ENCODE measurements at places on chromosomes 16 and 17.
A peak's percentile ranks its signal among the peaks of the same experiment; 100 is the strongest.

DNA sequence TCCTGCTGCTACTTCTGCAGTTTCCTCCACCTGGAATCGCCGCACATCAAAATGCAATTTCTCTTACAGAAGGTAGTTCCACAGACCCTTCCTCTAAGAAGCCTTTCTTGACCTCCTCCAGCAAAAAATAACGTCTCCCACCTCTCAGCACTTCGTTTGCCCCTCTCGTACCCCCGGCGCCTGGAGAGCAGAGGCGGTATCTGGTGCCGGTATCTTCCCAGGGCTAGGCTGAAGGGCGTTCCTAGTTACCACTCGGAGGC, 482 bp downstream of the DCTPP1 start:
- no peak for DNase-seq

- DNase-seq: no peak
Measured at GRCh38 chr16:7316281-7316888, 16.3 kb upstream of the RBFOX1 start.

- DNase-seq: peak; percentile 31
Measured at GRCh38 chr16:75789237-75789636, 62.9 kb upstream of the CPHXL start.

DNA sequence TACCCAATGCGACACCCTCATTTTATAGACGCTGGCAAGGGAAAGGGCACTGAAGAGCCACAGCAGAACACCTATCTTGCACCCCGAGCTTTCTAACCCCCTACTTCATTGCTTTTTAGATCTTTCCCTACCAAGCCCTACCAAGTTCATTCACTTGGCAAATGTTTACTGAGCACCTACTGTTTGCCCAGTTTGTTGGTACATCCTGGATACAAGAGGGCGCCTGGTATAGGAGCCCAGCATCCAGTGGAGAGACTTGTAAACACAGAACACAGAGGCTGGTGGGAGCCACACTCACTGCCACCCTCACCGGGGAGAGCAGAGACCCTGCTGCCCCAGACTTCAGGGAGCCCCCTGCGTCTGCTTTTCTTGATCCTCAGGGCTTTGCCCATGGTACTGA, 112.6 kb downstream of the GNAO1 start:
- DNase-seq: no peak

DNA sequence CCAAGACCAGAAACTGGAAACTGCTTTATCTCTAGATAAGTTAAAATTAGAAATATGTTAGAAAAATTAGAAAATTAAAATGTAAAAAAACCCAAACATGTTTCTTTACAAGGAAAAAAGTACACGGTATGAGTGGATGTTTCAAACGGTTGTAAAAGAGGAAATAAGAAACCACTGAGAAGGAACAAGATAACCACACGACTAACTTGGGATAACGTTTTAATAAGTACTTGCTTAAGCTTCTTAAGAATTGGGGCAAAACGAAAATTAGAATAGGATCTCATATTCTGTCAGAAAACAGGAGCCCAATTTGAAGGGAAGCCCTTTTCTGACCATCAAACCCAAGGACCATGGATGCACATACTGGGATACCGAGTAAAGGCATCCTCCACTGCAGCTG, 31.0 kb downstream of the MBTPS1 start:
- no peak for DNase-seq

DNA sequence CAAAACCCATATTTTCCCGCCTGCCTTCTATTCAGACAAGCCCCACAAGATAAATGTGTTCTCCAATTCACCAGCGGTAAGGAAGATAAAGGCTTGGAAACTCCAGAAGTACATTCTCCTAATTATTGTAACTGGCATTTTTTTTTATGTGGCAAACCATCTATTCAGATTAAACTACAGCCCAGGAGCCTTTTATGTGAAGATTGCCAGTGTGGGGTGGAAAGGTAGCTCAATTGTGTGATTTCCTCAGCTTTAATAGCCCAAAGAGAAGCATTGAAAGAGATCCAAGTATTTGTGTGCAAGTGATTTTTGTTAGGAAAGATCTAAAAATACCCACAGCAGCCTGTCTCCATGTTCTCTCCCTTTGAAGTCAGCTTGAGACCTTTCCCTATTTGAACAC, 451.4 kb upstream of the CCL2 start:
- DNase-seq: no peak

DNA sequence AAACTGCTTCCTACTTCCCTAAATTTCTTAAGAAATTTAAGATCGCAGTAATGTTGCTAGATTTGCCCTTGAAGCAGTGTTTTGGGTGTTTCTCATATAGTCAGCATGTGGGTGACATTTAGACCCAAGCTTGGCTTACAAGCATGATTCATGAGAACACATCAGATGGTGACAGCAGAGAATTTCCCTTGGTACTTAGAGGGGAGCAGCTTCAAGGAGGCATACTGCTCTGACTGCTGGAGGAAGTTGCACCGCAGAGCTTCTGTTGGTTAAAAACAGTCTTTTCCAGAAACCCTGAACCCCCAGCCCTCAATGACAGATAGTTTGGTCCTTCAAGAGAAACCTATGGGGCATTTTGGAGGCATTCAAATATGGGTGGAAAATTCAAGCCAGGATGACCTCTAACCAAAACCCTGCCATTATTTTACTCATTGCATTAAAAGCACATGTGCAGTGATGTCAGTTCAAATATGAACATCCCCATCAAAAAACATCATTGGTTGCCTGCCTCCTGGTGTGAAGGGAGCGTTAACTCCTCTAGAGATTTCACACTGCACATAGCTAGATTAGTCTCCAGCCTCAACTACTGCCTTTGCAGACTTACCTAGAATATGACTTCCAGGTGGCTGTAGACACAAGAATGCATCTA, 201.5 kb upstream of the CACNG5 start:
- DNase-seq: no peak

GRCh38 chr17:73211745-73212144, 18.9 kb downstream of the COG1 start:
- no peak for DNase-seq

DNA sequence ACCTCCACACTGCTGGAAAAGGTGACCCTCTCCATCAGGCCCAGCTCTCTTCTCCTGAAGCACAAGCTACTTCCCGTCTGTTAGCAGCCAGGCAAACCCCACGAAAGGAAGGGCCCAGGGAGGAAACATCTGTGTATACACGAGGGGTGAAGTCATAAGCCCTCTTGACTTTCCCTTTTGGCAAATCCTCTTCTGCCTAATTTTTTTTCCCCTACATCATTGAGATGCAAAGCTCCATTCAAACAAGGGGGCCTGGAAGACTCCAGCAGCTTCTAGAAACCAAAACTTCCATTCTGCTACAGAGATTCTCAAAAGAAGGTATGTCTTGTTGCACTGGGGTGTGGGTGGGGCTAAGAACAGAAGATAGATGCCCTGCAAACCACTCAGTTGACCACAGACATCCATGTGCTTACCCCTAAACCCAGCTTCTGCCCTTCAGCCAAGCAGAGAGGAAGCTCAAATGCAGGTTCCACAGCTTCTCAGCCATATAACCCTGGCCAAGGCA, 145.6 kb upstream of the RCVRN start:
- DNase-seq: no peak

GRCh38 chr17:15262291-15263205, 2.6 kb downstream of the PMP22 start:
- no peak for DNase-seq

DNA sequence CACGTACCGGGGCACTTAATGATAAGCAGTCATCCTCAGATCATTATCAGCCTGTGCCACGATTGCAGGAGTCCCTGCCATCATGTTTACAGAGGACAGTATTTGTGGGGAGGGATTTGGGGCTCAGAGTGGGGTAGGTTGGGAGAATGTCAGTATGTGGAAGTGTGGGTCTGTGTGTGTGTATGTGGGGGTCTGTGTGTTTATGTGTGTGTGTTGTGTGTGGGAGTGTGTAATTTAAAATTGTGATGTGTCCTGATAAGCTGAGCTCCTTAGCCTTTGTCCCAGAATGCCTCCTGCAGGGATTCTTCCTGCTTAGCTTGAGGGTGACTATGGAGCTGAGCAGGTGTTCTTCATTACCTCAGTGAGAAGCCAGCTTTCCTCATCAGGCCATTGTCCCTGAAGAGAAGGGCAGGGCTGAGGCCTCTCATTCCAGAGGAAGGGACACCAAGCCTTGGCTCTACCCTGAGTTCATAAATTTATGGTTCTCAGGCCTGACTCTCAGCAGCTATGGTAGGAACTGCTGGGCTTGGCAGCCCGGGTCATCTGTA, 13.5 kb upstream of the EFCAB13 start:
- no peak for DNase-seq

GRCh38 chr17:1034652-1035210, 37.8 kb downstream of the TIMM22 start:
- DNase-seq: peak; percentile 56

- DNase-seq: no peak
Measured at GRCh38 chr17:9427465-9428315, 147.9 kb downstream of the STX8 start.

GRCh38 chr17:74619077-74619673, 4.4 kb downstream of the CD300E start:
- DNase-seq: no peak

DNA sequence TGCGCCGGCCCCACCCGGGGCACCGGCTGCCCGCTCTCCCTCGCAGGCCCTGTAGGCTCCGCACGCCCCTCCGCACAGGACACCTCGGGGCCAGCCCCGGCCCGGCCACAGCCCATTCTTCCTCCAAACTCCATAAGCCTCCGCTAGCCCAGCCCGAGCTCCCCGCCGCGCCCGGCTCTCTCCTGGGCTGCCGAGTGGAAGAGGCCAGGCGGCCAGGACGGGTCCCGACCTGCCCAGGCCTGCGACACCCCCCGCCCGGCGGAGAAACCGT, 397 bp downstream of the NCOR1 start:
- DNase-seq: no peak

DNA sequence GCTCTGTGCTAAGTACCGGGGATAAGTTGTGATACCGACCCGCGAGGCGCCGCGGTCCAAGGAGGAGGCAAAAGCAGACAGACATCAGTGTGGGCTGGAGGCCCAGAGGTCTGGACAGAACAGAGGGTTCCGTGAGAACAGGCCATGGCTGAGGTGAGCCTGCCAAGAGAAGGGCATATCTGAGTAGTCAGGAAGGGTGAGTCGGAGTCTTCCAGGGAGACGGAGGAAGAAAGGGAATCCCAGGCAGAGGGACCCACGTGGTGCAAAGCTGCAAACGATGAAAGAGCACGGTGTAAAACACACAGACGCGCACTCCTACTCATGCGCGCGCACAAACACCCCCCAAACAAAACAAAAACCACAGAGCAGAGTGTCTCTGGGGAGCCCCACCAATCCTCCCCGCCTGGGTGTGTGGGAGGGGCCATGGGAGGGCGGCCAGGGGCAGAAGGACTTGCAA, 18.1 kb downstream of the RHBDL3 start:
- DNase-seq: peak; percentile 82

DNA sequence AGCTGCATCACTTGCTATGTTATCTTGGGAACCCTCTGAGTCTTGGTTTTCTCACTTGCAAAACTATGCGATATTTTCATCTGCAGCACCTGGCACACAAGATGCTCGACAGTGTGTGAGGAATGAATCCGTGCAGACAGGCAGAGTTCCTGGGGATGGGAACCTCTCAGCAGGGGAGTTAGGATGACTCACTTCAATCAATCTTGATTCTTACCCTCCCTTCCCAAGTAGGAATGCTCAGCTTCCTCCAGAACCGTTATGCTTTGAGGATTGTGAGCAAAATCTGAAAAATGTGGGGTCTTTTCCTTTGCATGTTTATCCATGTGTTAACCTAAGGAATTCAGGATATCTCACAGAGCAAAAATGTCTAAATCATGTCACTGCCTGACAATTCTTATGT, 68.9 kb upstream of the HNF1B start:
- DNase-seq: no peak

DNA sequence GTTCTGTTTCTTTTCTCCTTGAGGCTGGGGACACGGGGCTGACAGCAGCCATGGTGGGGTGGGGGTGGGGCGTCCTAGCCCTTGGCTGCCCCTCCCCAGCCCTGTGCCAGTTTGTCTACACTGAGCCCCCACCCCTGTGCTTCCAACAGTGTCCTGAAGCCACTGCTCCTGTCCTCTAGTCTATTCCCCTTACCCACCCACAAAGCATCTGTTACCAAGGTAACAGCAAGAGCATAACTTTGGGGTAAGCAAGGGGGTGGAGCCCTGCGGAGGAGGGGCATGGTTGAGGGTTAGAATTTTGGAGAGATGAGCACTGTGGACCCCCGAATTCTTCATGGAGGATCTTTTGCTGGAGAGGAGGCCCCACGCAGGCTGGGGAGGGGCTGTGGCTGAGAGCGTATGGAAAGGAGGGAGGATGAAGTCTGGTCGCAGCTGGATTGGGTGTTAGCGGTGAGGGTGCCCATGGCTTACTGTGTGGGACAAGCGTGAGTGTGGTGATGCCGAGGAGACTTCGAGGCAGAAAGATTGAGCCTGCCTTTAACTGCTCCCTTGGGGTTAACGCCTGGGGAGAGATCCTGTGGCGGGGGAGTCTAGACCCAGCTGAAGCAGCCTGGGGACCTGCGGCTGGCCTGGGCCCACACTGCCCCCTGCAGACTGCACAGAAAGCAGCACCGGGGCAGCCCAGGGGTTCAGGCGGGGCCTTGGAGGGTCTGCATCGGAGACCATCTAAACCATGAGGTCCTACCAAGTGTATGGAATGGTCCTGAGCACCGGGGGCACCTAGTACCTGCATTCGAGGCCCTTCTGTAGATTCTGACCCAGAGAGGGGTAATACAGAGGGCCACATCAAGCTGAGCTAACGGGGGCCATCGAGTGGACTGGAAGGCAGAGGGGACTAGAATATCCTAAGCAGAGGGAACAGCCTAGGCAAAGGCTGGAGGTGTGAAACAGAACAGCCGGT, 6.1 kb upstream of the STAC2 start:
- DNase-seq: peak; percentile 87

- no peak for DNase-seq
Measured at GRCh38 chr16:50338371-50339231, 30.2 kb downstream of the BRD7 start.

DNA sequence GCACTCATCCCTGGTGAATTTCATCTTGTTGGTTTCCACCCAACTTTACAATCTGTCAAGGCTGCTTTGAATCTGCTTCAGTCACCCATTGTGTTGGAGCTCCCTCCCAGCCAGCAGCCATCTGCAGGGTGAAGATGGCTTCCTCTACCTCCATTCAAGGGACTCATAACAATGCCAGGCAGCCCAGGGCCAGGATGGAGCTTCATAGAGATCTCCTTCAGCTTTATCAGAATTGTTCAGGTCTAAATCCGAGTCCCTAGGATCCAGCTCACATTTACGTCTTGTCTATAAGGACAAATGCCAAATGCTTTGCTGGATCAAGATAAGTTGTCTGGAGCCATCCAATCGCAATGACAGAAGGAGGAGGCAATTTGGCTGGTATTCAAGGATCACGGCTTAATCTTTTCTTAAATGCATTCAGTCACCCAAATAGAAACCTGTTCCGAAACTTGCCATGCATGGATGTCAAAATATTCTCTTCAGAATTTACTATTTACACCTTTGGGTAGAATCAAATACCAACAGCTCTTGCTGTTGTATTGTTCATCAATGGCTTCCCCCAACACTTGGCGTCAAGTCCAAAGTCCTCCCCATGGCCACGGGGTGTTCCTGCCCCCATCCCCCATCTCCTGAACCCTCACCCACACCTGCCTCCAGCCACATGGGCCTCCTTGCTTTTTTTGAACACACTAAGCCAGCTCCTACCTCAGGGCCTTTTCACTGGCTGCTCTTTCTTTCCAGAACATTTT, 3.8 kb upstream of the FAM171A2 start:
- no peak for DNase-seq
